ENCODE measurements at places on chromosomes 4 and X.

- DNase-seq = no peak
Measured at GRCh38 chrX:123835661-123836371, 24.0 kb upstream of the XIAP start.

DNA sequence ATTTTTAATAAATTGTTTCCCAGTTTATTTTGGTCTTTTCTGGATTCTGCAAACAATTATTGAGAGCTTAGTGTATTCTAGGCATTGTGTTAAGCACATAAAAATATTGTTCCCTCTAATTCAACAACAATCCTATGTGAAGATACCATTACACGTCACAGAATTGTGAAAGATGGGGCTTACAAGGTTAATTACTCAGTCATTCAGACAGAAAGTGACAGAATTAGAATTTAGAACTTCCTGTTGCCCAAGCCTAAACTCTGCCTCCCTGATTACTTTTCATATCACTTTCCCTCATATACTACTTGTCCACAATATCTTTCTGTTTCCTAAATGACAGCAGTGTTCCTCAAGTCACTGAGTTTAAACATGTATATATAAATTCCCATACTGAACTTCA lies 186.7 kb upstream of the VEGFC start:
- DNase-seq = no peak

GRCh38 chr4:78953769-78954666 lies 14.8 kb upstream of the PAQR3 start:
- no peak for DNase-seq

DNA sequence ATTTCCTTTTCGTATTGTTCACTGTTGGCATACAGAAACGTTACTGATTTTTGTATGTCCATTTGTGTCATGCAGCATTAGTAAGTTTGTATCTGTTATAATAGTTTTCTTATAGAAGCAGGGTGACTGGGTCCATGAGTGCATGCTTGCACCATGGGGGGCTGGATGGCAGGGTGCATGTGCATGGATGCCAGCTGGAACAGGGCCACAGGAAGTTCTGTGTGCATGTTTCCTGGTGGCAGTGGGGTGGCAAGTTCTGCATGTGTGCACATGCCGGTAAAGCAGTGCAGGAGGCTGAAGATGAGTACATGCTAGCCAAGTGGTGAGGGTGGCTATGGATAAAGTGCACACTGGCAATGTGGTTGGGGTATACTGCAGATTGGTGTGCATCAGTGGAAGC lies 468.0 kb upstream of the KLHL4 start:
- DNase-seq = no peak

DNA sequence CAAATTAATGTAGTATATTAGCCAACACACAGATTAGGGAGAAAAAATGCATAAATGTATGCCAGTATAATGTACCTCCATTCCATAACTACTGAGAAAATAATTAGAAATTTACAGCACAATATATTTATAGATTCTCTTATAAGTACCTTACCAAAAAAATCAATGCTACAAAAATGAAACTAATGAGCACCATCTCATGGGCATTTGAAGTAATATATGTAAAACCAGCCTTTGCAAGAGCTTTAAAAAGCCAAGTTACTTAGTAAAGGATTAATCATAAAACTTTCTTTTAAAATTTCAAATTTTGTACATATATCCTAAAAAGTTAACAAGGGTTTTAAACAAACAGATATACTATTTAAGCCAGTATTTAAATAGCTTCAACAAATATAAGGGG lies 43.2 kb downstream of the LRBA start:
- DNase-seq = no peak

DNA sequence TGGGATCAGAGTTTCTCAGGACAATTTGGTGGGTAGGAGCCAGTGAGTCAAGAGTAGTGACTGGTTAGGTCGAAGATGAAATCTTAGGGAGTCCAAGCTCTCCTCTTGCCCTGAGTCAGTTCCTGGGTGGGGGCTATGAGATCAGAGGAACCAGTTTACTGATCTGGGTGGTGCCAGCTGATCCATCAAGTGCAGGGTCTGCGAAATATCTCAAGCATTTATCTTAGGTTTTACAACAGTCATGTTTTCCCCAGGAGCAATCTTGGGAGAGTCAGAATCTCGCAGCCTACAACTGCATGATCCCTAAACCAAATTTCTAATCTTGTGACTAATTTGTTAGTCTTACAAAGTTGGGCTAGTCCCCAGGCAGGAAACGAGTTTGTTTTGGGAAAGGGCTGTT lies 1833.2 kb upstream of the PCDH7 start:
- no peak for DNase-seq

DNA sequence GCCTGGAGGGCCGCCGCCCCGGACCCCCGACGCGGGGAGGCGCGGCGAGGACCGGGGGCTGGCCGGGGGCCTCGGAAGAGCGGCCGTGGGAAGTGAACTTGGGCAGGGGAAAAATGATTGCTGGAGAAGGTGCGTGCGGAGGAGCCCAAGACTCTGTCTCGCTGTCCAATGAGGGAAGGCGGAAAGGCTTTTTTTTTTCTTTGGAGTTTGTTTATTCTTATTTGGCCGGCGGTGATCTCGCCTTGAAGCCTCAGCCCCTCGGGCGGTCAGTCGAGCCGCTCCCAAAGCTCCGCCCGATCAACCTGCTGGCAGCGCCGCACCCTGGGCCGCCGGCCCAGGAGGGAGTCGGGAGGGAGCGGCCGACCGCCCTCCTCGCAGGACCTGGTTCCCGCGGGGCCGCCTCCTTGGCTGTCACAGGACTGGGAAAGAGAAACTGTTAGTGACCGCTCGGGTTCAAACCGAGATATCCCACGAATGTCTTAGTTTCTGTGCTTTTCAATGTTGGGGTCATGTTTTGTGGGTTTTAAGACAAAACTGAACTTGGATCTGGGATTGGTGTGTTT lies 2.5 kb downstream of the CPEB2 start:
- DNase-seq = peak; percentile 96

DNA sequence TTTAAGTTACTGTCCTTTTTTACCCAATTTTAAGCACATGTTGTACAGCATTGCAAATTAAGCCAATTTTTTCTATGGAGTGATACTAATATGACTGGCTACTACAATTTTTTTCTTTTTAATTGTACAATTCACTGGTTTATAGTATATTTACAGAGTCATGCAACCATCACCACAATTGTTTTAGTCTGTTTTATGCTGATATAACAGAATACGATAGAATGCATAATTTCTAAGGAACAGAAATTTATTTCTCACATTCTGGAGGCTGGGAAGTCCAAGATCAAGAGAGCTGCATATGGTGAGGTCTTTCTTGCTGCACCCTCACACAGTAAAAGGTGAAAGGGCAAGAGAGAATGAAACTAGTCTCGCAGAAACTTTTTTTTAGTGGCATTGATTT lies 125.3 kb downstream of the GLUD2 start:
- no peak for DNase-seq

- DNase-seq = no peak
Measured at GRCh38 chr4:185966997-185967775, 101.8 kb upstream of the TLR3 start.

DNA sequence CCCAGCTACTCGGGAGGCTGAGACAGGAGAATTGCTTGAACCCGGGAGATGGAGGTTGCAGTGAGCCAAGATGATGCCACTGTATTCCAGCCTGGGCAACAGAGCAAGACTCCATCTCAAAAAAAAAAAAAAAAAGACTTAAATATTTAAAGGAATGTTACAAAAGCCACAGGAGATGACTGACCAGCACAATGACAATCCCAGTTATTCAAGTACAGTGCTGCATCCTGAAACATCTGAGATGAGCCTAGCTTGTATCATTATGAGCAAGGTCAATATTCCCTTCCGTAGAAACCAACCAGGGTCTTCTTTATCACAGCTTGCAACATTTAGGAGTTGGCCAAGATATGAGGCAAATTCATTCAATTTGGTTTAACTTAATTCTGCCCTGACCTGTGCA lies 38.6 kb downstream of the LNX1 start:
- DNase-seq = no peak

GRCh38 chr4:129863206-129863605 lies 767.3 kb downstream of the C4orf33 start:
- no peak for DNase-seq

DNA sequence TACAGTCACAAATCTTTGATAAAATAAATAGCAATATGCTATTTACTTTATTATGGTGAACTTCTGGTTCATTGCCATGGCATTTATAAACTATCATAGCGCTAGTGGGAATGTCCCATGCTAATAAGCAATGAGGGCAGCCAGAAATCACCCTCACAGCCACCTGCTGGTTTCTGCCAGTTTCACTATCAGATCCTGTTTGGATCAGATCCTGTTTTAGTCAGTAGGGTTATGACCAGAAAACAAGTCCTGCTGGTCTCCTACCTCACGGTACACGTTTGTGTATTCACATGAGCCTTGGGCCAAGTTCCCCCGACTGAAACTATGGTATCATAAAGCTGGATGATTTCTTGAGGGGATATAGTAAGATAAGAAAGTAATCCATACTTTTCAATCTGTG lies 17.7 kb downstream of the FOXR2 start:
- DNase-seq = no peak

DNA sequence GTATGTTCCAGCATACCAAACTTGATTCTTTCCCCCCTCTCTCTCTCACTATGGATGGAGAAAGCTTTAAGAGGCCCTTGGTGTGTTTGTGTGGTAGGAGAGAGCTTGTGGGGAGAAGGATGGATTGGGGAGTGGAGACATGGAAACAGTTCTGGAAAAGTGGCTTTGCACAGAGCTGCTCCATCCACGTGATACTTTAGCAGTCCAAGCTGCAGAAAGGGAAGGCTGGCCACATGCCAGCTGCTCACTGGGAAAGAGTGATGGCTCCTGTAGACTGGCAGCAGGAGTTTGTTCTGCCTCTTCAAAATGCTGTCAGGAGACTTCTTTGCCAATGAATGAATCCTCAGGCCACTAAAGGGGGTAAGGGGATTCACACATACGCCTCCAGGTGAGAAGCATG lies 21.7 kb upstream of the SEC24B start:
- DNase-seq = no peak

DNA sequence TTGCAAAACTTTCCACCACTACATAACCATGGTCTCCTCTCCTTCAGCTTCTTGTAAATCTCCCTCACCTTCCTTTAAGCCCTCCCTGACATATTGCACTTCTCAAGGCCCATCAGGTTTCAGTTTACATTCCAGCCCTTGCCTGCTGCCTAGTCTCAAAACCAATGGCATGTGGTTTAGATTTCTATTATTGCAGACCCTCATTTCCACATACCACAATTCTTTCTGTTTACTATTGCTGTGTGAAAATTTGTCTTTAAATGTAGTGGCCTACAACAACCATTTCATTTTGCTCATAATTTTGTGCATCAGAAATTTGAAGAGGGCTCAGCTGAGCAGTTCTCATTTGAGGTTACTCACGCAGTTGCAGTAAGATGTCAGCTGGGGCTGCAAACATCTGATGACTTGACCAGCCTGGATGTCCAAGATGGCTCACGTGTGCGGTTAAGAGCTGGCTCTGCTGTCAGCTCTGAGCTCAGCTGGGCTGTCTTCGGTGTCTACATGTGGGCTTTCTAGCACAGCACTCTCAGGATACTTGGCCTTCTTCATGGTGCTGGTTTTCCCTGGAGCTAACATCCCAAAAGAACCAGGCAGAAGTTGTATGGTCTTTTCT lies 29.9 kb upstream of the SOD3 start:
- DNase-seq = no peak

- no peak for DNase-seq
Measured at GRCh38 chr4:33386764-33387163, 2666.6 kb downstream of the PCDH7 start.

DNA sequence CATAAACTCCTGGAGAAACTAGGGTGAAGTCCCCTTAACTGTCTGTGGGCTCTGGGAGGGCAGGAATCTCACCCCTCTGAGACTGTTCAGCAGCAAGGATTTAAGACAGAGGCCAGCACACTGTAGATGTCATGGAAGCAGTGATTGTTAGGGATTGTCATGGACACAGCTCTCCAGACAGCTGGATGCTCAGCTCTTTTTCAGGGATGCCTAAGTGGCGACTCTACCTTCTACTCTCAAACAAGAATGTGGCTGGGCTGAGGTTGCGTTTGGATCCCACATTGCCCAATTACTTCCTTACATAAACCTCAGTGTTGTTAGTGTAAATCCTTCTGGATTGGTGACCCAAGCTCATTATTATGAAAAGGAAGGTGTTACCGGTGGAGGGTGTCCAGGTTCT lies 291.9 kb upstream of the VCX3A start:
- DNase-seq = no peak

DNA sequence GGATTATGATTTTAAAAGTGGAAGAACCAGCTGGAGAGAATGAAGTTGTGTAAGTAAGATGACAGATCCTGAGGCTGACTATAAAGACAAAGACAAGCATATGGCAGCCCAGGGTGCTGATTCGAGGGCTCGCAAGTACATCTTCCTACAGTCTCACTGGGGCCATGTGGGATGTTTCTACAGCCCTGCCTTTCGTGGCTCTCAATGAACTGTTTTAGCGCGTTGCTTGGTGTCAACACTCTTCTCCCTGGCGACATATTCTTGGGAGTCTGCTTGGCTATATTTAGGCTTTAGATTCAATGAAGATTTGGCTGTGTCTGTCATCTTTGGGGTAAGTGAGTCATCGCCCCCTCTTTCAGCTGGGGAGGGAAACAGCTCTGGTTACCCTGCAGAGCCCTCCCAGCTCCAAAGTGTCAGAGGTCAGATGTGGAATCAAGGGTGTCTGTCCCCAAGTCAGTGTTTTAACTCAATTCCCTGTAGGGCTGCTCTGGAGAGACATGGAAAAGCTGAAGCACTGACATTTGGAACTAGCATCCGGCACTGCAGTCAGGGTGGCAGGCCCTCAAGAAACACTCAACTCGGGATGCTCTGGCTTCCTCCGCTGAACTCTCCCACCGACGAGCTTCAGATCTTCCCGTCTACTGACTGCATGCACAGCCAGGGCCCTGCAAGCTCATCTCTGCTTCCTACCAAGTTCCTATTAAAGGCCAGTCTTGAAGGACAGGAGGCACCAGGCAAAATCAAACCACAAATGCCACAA lies 65.7 kb downstream of the GATB start:
- no peak for DNase-seq

GRCh38 chrX:147550217-147550616 lies 361.5 kb upstream of the FMR1 start:
- no peak for DNase-seq

- no peak for DNase-seq
Measured at GRCh38 chr4:188596021-188596420, 456.8 kb downstream of the TRIML1 start.

GRCh38 chrX:107485013-107485412 lies 35.6 kb downstream of the FRMPD3 start:
- DNase-seq = no peak

GRCh38 chr4:83677656-83678055 lies 141.7 kb downstream of the GPAT3 start:
- no peak for DNase-seq

DNA sequence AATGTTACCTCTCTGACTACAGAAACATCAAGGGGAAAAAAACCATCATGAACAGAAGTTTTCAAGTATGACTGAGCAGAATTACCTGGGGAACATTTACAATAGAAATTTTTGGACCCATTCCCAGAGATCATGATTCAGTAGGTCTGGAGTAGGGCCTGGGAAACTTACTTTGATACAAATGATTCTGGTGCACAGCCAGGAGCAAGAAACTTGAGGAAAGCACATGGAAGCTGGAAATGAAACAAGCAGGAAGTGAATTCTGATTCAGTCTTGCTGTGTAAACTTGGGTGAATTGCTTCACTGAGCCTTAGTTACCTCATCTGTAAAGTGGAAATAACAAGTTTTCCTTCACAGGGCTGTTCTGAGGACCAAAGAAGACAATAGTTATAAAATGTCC lies 192.5 kb upstream of the TAPT1 start:
- no peak for DNase-seq

All from sigmoid colon (tissue), 7 donors.